Activated T-helper 2 cell treated with anti-CD3 and anti-CD28 coated beads, Interferon-gamma antibody, Interleukin-2, Interleukin-4, amounts not matched to agents 10 μg/mL and 5 μg/mL and 100 μg/mL, durations not matched to agents 14 hours and 24 hours and 36 hours (primary cell): ENCODE measurements at places on chromosomes 16 and 17. TPM values are rescaled to one million over a fixed set of nuclear protein-coding genes. Genes with fewer than 3 reads are reported as not detected.

GRCh38 chr17:59830846-59831486 is 61.8 kb downstream of the TUBD1 start:
- peak overlapping the region; percentile 99 for H3K27ac ChIP-seq
- H3K27me3 ChIP-seq, result no peaks in the 10 kb centered on the region
- H3K4me3 ChIP-seq, result peak overlapping the region; percentile 85
- peak; percentile 8 for DNase-seq

- no peak overlapping the region for H3K4me3 ChIP-seq
- H3K27ac ChIP-seq, result no peak overlapping the region
- no peaks in the 10 kb centered on the region for H3K36me3 ChIP-seq
- no peaks in the 10 kb centered on the region for H3K27me3 ChIP-seq
- H3K4me1 ChIP-seq, result no peaks in the 10 kb centered on the region
Observed at GRCh38 chr17:22202702-22203101, 510.4 kb downstream of the KCNJ18 start.

GRCh38 chr17:77435272-77436057 is 294.7 kb downstream of the SEC14L1 start:
- H3K4me1 ChIP-seq, result peaks cover 76% of the 10 kb centered on the region
- no peaks in the 10 kb centered on the region for H3K27me3 ChIP-seq
- DNase-seq, result no peak
- H3K27ac ChIP-seq, result no peak overlapping the region
- H3K36me3 ChIP-seq, result peaks cover 10% of the 10 kb centered on the region

The MYH3 gene
- 3.9 and 4.6 TPM in 2 replicates for total RNA-seq

The TOX3 gene
- not detected in 2 replicates for total RNA-seq

The SEPTIN1 gene
- total RNA-seq, result 169 and 173 TPM in 2 replicates

The MLKL gene
- total RNA-seq, result 21.6 and 25.6 TPM in 2 replicates
